Activated CD4-positive, alpha-beta memory T cell treated with anti-CD3 and anti-CD28 coated beads, Interleukin-2, amount 10 ng/mL, durations not matched to agents 7 days and 5 days (primary cell): ENCODE measurements at places on chromosomes 13 and 19.

GRCh38 chr13:26853323-26853722 is 92.7 kb upstream of the GPR12 start:
- DNase-seq = no peak

DNA sequence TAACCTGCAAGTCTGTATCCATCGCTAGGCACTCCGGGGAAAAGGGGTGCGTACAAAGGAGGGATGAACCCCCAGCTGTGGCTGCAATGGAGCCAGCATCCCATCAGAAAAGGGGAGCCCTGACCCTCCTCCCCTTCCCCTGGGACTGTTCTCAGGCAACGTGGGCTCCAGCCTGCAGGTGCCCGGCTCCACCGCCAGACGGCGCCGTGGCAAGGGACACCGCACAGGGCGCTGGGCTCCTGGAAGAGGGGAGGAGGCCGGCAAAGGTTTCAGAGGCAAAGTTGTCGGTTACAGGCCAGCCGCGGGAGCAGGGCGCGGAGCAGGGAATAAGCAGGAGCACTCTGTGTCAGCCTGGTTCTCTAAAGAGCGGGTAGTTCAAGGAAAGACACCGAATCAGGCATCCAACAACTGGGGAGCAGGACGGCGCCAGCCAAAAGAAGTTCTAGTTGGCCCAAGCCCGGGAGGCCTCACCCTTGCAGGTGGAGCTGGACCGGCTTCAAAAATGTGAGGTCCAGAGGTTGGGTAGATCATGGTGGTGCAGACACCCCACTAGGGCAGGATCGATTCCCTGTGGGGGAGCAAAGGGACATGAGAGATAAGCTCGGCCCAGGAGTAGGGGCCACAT is 53.0 kb upstream of the ATP12A start:
- DNase-seq = no peak

DNA sequence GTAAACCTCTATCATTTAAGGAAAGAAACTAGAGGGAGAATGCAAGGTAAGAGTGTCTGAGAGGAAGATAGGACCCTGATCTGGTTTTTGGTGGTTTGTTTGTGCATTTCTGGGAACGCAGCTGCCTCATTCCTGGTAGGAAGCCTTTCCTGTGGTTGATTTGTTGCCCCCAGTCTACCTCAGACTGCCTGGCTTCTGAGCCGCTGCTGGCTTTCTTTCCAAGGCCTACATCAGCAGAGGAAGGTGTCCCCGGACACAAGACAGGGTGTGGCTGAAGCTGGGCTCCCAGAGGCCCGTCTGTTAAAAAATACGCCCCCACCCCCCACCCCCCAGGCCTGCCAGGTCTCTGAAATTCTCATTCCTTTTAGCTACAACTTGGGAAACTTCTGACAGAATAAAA is 42.6 kb downstream of the C13orf42 start:
- DNase-seq = no peak

DNA sequence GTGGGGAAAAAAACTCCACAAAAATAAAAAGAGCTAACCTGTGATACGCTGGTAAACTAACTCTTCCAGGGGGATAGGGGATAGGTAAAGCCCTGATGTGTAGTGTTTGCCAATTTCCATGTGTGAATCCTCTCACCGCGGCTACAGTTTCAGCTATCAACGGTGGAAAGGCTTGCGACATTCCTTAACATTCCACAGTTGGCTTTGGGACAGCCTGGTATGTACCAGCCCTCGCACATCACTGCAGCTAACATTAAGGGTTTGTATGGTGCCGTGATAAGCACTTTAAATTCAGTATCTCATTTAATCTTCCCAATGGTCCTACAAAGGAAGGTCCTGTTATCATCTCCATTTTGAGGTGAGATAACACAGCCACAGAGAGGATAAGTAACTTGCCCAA is 112.4 kb downstream of the KATNAL1 start:
- DNase-seq = no peak

- no peak for DNase-seq
These were observed 25.2 kb upstream of the KATNAL1 start for GRCh38 chr13:30332456-30333143.

- DNase-seq = no peak
These were observed 184.1 kb downstream of the USP12 start for GRCh38 chr13:26987486-26988013.

DNA sequence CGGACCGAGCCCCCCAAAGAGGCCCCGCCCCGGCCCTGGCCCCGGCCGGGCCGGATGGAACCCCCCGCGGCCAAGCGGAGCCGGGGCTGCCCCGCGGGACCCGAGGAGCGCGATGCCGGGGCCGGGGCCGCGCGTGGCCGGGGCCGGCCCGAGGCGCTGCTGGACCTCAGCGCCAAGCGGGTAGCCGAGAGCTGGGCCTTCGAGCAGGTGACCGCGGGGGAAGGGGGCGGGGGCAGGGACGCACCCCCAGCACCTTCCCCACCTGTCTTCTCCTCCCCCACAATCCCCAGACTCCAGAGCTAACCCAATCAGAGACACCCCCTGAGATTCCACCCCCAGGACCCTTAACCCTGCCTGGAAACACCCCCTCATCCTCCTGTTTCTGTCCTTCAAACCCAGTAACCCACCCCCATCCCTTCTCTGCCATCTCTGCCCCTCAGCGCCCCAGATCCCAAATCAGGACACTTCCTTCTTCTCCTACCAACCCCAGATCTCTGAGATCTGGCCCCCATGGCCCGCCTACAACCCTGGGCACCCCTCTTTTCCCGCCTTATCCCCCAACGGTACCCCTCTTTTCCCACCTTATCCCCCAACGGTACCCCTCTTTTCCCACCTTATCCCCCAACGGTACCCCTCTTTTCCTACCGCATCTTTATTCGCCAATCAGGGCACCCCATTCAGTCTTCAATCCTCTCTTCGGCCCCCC is 505 bp downstream of the ZSWIM4 start:
- no peak for DNase-seq

GRCh38 chr19:39299404-39299803 is 3.2 kb downstream of the IFNL1 start:
- peak; percentile 43 for DNase-seq

DNA sequence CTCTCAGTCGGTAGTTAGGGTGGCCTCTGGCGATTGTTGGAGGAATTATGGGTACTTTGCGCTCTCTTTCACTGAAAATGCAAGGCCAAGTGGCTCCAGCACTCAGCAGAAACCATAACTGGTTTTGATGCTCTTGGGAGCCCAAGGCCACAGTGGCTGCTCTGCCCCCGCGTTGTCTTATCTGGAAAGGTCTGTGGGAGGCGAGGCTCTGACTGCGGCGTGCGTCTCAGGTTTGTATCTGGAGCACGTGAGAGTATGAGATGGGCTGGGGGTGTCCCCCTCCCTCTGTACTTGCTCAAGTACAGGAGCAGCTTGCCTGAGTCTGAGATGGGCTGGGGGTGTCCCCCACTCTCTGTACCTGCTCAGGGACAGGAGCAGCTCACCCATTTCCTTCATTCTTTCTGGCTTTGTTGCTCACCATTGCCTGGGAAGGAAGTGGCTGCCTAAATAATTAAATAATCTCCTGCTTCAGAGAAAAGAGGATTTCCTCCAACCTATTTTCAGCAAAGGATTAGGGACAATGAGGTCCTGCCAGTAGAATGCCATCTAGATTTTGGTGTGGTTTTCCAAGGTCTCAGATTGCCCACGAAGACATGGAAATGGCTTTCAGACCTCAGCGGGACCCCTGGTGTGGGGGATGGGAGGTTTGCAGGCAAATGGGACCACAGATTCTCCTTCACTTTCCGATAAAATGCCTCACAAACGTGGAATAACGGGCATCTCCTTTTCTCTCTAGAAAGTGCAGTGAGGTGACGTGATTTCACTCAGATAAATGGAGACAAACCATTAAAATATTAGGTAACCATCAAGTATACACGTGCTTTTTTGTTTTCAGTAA is 14.7 kb downstream of the ATP11A start:
- no peak for DNase-seq

DNA sequence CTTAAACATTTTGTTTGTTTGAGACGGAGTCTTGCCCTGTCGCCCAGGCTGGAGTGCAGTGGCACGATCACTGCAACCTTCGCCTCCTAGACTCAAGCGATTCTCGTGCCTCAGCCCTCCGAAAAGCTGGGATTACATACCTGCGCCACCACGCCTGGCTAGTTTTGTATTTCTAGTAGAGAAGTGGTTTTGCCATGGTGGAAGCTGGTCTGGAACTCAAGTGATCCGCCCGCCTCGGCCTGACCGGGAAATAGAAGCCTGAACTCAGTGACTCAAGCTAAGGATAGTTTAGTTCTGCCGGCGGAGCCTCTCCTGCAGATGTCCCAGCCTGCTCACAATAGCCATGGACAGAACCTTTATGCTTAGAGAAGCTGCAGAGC is 53.0 kb upstream of the ZNF254 start:
- DNase-seq = peak; percentile 42

- DNase-seq = no peak
These were observed 26.8 kb downstream of the CLDN10 start for GRCh38 chr13:95579303-95579702.

DNA sequence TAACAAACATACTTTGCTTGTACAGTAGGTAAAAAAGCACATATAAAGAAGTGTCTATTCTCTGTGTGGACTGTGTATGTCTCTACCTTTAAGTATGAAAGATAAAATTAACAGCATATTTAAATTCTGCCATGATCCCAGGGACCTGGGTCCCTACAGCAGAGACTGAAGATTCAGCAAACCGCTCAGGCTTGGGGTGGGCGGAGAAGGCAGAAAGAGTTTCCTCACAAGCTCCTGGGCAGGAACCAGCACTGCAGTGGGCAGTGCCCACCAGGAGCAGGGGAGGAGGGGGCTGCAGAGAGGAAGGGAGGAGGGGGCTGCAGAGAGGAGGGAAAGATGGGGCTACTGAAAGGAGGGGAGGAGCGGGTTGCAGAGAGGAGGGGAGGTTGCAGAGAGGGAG is 44.6 kb upstream of the GRTP1 start:
- DNase-seq = no peak

DNA sequence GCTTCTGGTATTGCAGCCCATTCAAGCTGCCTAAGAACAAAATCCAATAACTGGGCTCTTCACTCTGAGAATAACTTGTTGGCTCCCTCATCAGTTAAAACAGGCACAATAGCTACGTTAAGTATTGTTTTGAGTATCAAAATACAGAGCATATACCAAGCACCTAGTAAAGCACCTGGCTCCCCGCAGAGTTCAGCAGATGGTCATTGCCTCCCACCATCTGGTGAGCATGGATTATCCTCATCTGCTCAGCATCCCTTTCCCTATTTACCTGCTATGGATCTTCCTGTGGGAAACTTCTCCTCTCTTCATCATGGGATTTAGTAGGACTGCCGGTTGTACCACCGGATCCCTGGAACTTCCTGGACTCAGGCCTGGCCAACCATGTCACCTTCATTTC is 199.2 kb upstream of the MAB21L1 start:
- DNase-seq = no peak

DNA sequence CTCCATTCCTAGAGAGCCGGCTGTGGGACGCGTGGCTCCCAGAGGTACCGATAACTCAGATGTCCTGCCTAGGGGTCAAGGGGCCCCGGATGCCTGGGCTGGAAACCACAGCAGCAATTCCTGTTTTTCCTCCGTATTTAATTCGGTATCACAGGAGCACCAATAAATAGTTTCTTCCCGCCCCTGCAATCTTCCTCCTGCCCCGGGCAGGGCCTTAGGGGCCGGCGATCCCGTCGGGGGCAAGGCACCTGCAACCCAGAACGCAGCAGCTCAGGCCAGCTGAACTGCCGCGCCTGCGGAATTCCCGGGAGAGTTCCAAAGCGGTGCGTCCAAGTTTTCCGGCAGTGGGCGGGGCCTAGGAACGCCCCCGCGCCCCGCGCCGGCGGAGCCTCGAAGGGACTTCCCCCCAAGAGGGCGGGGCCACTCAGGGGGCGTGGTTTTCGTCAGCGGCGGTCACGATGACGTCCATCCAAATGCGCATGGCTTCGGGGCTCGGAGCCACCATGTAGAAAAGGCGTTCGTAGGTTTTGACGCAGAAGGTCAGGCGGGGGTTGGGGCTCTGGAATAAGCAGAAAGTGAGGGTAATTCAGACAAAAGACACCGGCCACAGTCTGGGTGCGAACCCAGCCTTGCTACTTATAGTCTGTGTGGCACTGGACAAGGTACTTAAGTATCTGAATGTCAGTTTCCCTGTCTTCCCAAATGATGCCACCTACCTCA is 9.7 kb upstream of the LYPD3 start:
- DNase-seq = peak; percentile 91

DNA sequence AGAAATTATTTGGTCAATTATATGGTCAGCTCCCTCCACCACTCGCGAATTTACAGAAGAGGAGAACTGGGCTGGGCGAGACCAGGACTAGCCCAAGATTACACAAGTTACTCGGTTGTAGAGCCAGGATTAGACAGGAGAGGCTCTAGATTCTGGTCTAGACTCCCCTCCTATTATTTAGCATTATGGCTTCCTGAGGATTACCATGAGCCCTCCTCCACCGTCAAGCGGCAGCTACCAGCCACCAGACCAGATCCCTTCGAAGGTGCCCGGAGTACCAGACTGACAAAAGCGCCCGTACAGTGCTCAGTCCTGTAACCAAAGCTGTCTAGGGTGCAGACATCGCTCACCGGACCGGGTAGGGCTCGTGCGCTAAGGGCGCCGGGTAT is 497 bp upstream of the MLNR start:
- DNase-seq = no peak

DNA sequence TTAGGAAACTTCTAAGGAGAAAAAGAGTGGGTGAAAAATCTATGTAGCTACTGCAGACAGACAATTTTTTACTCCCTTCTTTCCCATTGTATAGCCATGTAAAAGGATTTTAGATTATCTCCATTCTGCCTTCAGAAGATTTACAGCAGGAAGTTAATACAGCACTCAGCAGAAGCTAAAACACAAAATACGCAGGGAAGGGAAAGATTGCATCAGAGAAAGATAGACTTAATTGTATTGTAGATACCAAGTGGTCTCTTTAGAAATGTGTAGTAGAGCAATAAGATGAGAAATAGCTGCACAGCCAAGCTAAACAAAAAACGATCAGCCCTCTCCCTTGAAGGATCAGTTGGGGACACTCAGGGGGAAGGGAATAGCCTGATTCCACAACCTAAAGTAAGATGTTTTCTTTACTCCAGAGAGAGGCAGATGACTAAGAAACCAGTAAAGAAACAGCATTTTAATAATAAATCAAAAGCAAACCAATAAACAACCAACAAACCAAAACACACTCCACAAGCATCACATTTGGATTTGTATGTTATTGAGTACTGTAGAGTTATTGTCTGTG is 236.7 kb upstream of the SLITRK1 start:
- DNase-seq = no peak

DNA sequence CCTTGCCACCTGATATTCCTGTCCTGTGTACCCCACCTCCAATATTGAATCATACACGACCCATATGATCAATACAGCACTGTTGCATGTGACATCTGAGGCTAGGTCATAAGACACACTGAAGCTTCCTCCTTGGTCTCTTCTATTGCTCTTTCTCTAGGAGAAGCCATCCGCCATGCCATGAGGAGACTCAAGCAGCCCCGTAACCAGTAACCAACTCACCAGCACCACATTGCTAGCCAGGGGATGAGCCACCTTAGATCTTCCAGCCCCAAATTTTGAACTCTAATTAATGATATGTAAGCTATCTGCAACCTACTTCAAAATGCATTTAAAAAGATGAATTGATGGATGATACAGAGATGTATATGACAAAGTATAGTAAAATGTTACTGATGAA is 28.6 kb downstream of the ZNF557 start:
- DNase-seq = no peak

- DNase-seq = no peak
These were observed 212.8 kb downstream of the SLITRK6 start for GRCh38 chr13:85586422-85586831.
